Hindlimb muscle (tissue), 1 donor: ENCODE measurements at places on chromosomes 3 and 15. TPM values are rescaled to one million over a fixed set of nuclear protein-coding genes. Genes with fewer than 3 reads are reported as not detected.

GRCh38 chr3:161274691-161275298 is 53.7 kb downstream of the NMD3 start:
- no peak for DNase-seq

Gene SGO1
- polyA plus RNA-seq = 4.1 TPM

GRCh38 chr15:66746231-66746605 is 44.2 kb downstream of the SMAD6 start:
- no peak for DNase-seq

Gene SLC9C1
- polyA plus RNA-seq = 0.10 TPM

DNA sequence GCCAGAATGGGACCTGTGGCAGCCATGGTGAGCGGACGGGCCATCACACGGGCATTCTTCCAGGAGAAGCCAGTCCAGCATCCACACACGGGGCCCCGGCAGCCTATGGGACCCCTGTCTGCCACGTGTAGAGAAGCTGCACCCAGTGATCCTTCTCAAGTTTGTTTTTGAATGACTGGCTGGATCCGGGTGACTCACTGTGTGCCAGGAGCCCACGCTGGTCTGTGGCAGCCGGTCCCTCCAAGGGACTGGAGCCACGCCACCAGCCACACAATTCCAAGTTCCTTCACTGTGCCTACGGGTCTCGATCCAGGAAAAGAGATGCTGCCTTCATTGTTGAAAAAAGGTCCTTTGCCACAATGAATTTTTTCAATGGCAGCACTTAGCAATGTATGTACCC is 58.1 kb downstream of the ATP10A start:
- no peak for DNase-seq

Gene ACY1
- 19.3 TPM for polyA plus RNA-seq

DNA sequence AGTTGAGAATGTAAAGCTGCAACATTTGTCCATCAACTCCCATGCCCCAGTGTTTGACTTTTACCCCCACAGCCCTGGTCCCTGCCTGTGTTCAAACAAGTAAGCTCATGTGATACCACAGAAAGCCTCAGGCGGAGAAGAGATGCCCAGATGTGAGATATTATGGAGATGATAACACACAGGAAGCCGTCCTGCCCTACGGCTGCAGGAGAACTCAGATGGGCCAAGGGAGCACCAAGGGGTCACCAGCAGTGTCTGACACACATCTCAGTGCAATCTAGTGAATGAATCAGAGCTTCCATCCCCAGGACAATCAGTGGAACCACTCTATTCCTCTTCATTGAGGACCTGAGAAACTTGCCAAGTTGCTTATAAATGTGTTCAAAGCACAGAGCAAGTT is 14.0 kb upstream of the SPINK8 start:
- no peak for DNase-seq

DNA sequence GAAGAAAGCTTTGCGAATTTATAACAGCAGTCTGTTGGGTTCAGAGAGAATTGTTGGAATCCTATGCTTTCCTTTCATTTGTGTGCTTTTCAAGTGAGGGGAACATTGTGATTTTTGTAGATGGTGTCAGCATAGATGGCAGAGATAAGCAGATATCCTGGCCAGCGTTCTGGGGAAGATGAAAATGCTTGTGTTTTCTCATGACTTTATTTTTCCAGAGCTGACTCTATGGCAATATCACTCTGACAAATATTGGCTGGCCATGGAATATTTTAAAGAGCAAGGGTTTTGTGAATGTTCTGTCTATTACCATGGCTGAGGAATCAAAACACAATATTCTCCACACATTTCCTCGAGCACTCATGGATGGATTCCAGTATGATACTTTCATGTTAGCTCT is 108.8 kb downstream of the MITF start:
- peak; percentile 45 for DNase-seq

- DNase-seq = no peak
These were observed 46.9 kb upstream of the SLC24A5 start for GRCh38 chr15:48073881-48074280.

Gene MUSTN1
- polyA plus RNA-seq = 203 TPM
